ENCODE measurements at places on chromosomes 3 and 15. TPM values are rescaled to one million over a fixed set of nuclear protein-coding genes. Genes with fewer than 3 reads are reported as not detected.
A peak's percentile ranks its signal among the peaks of the same experiment; 100 is the strongest.

ZDHHC23 gene
- 10.9 TPM for total RNA-seq

PHLDB2 gene
- 63.7 TPM for total RNA-seq

DNAH12 gene
- total RNA-seq: 0.47 TPM

AEN gene
- total RNA-seq: 15.7 TPM

WDR93 gene
- total RNA-seq: 0.25 TPM

ZIC1 gene
- 10.5 TPM for total RNA-seq

KBTBD13 gene
- not detected for total RNA-seq

CCDC39 gene
- total RNA-seq: not detected

RFTN1 gene
- total RNA-seq: 26.4 TPM

GRCh38 chr15:75966073-75966472 lies 46.2 kb downstream of the NRG4 start:
- peak; percentile 47 for DNase-seq

DNA sequence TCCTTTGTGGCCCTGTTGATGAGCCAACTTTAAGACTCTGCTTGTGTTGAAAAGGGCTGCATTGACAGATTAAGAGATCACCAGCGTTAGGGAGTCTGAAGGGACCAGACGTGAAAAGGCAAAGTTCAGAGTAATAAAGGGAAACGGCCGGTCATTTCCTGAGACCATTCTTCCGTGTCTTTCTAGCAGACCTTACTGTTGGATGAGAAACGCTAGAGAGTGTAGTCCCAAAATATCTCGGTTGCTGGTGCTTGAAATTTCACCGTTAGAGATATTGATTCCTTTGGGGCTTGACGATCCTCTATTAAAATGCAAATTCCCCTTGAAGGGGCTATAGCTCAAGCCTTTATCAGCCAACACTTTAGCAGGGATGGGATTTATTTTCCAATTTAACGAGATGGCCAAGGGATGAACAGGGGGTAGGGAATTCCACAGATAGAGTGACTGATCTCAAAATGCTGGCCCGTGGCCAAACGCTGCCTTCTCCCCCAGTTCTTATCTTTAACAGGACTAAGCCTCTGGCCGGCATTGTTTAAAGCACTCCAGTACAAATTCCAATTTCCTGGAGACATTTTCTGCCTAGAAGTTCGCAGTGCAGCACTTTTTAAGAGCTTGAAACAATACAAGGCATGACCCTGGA lies 250.4 kb downstream of the TJP1 start:
- peak; percentile 27 for DNase-seq

DNA sequence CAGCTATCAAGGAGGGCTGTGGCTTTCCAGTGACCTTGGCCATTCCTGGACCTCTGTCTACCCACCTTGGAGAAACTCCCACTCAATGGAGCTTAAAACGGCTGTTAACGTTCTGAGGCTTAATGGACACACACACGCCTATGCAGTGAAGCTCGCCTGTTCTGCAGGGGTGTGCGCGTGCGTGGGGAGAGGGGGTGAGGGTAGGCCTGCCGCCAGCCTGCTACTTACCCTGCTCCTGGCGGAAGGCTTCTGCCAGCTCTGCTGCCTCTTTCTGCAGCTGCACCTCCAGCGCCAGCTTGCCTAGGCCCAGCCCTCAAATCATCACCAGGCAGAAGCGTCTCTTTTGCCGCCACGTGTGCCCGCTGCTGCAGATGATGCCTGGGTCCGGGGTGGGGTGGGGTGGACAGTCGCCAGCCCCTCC lies 23.2 kb upstream of the PARL start:
- DNase-seq: no peak

DNA sequence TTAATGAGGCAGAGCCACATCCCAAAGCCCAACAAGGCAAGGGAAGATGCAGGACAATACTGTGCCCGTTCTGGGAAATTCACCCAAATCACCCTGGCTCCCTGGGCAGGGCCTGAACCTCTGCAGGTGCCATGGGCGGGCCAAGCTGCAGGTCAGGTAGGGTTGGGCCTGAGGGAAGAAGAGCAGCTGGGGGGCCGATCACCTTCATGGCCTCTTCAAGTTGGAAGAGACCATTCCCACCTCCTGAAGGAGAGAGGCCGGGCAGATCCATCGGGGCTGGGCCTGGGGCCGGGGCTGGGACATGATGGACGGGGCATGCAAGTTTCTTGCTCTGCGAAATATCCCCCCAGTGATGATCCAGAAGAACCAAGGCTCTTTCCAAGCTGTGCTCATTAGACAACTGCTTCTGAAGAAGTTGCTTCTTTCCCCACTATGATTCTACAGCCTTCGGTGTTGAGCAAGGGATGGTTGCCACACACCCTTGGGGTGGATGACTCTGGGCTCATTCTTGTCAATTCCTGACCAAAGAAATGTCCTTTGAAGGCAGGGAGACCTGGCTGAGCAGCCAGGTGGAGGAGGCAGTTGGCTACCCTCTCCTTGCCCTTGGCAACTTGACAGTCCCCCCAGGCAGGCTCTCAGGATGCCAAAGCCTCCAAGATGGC lies 38.2 kb downstream of the KLHL25 start:
- DNase-seq: no peak

GRCh38 chr3:10004506-10004905 lies 17.9 kb upstream of the EMC3 start:
- DNase-seq: no peak

- DNase-seq: no peak
Measured at GRCh38 chr15:31985607-31986006, 44.7 kb upstream of the CHRNA7 start.

DNA sequence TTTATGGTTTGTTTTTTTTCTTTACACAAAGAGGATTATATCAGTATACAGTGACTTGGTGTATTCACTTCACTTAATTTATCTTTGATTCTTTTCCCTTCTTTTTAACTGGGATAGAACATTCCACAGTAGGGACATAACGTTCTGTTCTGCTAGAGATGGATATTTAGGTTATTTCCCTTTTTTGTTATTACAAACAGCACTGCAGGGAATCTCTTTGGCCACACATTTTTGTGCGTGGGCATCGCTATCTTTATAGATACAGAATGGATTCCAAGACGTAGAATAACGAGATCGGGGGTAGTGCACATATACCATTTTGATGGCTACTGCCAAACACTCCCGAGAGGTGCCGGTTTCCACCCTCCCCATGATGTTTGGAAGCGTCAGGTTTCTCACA lies 44.8 kb downstream of the PXYLP1 start:
- no peak for DNase-seq

- peak; percentile 37 for DNase-seq
Measured at GRCh38 chr3:52532838-52533622, 627 bp downstream of the NT5DC2 start.

- peak; percentile 60 for DNase-seq
Measured at GRCh38 chr15:68818769-68819494, 1.8 kb downstream of the ANP32A start.

DNA sequence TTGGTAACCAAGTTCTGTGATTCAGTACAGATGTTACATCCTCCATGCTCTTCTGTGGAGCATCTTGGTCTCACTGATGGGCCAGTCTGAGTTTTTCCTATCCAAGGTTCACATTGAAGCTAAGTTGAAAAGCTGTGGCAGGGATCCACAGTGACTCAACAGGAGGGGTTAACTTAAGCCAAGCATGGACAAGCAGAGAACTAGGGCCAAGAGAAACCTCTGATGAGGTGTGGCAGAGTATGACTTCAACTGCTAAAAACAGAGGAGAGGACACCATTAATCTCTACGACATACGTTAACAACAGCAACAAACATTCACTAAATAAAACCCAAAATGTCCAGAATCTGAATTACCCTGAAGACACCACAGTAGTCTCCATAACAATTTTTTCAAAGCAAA lies 268.1 kb upstream of the UBE2E2 start:
- no peak for DNase-seq

GRCh38 chr15:33565094-33565493 lies 254.3 kb downstream of the RYR3 start:
- DNase-seq: peak; percentile 29

GRCh38 chr3:86104154-86104553 lies 886.8 kb downstream of the VGLL3 start:
- DNase-seq: no peak

DNA sequence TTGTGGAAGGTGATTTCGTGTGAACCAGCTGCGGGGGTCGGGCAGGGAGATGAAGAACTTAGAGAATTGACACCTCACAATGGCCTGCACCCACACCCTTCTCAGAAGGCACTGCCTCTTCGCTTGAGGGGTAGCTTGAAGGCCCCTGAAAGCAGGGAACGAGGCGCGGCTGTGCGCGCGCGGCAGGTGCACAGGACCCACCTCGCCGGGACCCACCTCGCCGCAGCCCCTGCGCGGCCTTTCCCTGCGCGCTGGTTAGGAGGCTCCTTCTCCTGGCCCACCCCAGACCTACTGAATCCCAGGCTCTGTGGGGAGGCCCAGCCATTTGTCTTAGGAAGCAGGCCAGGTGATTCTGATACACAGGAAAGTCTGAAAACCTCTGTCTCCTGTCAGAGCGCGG lies 46.2 kb upstream of the ATP10A start:
- DNase-seq: no peak

GRCh38 chr15:62020576-62021160 lies 39.6 kb downstream of the VPS13C start:
- DNase-seq: peak; percentile 19

DNA sequence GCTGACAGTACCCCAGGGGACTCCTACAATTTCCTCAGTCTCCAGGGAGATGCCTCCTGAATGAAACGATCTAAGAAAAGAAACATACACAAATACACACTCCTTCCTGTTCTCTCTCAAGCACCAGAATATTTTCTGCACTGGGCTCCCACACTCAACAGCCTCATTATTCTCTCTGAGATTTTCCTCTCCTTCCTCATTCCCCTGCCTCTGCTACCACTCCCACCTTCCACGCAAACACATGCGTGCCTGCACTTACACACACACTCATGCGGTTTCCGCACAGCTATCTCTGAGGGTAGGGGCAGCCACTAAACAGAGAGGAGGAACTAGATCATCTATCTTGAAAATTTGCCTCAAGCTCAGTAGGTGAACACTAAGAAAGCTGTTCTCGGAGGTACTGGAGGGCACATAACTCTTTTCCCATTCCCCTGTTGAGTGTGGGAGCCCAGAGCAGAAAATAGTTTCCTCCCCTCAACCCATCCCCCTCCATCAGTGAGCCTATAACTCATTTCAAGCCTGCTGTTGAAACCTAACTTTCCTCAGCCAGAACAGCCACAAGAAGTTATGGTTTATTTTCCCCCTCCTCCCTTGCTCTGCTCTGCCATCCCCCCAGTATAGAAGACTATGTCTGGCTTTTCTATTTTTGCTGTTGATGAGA lies 30.5 kb upstream of the TIPARP start:
- DNase-seq: no peak

- no peak for DNase-seq
Measured at GRCh38 chr15:97301166-97301565, 659.3 kb upstream of the ARRDC4 start.

All from M059J (cell line).